ENCODE measurements at places on chromosomes 12 and 14.

DNA sequence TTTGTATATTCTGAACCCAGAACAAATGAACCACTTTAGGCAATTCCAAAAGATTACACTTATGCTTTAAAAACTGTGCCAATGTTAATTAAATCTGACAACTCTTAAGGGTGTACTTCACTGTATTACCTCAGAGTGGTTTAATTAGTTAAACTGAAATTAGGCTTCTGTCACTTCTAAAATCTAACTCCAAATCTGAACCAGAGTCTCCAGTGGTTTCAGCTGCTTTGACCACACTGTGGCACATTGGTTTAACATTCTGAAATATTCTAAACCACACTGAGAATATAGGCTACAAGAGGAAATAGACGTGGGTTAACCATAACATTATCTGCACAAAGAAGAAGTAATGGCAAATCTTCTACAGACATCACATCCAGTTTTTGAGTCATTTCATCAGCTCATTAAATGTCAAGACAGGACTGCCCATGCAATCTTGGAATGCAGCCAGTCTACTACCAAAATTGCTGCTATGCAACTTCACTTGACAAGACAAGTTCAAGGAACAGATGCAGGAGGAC is 94.8 kb downstream of the LRP6 start:
- no peak for DNase-seq

GRCh38 chr12:2487278-2487677 is 307.5 kb upstream of the FKBP4 start:
- DNase-seq: no peak

DNA sequence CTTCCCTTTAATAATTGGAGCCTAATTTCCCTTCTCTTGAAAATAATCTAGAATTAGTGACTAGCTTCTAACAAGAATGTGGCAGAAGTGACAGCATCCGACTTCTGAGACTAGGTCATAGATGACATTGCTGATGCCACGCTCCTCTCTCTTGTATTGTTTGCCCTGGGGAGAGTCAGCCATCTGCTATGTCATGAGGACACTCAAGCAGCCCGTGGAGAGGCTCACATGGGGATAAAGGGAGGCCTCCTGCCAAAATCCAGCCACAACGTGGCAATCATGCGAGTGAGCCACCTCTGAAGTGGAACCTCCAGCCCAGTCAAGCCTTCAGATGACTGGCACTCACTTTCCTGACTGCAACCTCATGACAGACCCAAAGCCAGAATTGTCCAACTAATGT is 54.2 kb upstream of the LRRK2 start:
- DNase-seq: no peak

GRCh38 chr12:1199700-1200099 is 208.7 kb downstream of the ERC1 start:
- DNase-seq: no peak

GRCh38 chr12:15733136-15733535 is 56.1 kb downstream of the EPS8 start:
- no peak for DNase-seq
